ENCODE measurements at places on chromosomes 1 and 21.

- DNase-seq, result no peak
These were observed 234.5 kb upstream of the HOOK1 start for GRCh38 chr1:59580257-59580656.

- no peak for DNase-seq
These were observed 95.2 kb downstream of the KIF14 start for GRCh38 chr1:200525090-200525987.

- no peak for DNase-seq
These were observed 101.7 kb downstream of the TRABD2B start for GRCh38 chr1:47895279-47896125.

DNA sequence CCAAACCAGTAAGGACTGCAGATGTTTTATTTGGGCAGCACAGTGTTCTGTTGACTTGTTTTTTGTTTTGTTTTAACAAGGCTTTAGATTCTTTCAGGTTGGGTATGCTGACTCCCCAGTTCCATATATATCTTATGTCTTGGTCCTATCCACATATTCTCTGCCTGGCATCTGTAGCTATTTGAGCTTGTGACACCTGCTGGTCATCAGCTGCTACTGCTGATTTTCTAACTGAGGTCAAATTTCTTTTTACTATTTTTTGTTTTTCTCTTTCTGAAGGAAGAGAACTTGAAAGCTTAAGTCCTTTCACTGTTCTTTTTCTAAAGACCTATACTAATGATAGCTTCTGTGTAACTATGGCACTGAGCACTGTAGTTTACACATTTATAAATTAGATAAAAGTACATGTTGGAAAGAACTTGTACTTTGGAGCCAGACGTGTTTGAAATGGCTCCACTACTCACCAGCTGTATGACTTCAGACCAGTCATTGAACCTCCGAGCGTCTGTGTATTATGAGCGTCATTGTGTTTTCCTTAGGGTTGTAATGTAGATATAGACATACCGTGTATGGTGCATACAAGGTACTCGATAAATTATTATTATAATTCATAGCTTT is 109.4 kb downstream of the NRDC start:
- DNase-seq, result peak; percentile 6

- DNase-seq, result no peak
These were observed 437.2 kb upstream of the PRMT6 start for GRCh38 chr1:106619080-106619826.

- DNase-seq, result no peak
These were observed 180.2 kb downstream of the PTPRU start for GRCh38 chr1:29416267-29417146.

GRCh38 chr1:56820755-56821461 is 1.7 kb upstream of the FYB2 start:
- DNase-seq, result peak; percentile 36

DNA sequence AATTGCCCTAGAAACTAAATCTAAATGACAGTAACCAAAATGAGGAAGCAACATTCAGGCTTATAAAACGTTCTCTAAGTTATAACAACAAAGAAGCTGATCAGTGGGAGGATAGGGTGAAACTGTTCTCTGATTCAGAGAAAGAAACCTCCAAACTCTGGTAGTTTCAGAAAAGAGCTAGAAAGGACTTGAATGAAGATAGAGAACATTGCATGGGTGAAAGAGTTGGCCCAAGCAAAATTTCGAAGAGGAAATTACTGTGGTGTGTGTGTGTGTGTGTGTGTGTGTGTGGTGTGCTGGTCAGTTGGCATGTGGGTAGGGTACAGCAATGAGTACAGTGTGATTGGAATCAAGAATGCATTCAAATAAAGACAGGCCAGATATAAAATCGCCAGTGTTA is 16.5 kb upstream of the SPAG17 start:
- no peak for DNase-seq

GRCh38 chr1:3910049-3910731 is 10.1 kb upstream of the C1orf174 start:
- no peak for DNase-seq

DNA sequence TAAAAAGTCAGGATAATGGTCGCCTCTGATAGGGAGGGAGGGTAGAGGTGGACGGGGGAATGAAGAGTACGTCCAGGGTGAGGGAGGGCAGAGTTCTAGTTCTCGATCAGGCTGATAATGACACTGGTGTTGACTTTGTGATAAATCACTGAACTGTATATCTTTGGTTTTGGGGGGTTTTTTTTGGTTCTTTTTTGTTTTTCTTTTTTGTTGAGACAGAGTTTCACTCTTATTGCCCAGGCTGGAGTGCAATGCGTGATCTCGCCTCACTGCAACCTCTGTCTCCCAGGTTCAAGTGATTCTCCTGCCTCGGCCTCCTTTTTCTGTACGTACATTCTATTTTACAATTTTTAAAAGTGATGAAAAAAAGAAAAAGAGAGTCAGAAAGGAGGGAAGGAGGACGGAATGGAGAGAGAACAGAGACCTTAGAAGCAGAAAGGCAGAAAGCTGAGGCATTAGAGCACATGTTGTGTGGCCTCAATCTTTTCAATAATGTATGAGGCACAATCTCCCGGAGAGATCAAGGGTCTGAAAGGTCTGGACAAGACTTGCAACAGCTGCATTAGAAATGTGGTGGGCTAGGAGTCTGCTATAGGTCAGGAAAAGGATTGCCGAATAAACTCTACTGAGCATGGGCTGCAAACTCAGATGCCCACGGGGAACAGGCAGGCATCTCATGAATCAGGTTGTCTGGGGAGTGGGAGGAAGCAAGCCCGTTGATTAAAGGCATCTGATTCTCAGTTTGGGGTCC is 174.8 kb downstream of the TOMM20 start:
- DNase-seq, result no peak

- no peak for DNase-seq
These were observed 291.6 kb downstream of the PTBP2 start for GRCh38 chr1:97013136-97013535.

- no peak for DNase-seq
These were observed 431 bp downstream of the EEIG2 start for GRCh38 chr1:108560189-108560873.

- no peak for DNase-seq
These were observed 82.5 kb upstream of the ZNF648 start for GRCh38 chr1:182143825-182144645.

DNA sequence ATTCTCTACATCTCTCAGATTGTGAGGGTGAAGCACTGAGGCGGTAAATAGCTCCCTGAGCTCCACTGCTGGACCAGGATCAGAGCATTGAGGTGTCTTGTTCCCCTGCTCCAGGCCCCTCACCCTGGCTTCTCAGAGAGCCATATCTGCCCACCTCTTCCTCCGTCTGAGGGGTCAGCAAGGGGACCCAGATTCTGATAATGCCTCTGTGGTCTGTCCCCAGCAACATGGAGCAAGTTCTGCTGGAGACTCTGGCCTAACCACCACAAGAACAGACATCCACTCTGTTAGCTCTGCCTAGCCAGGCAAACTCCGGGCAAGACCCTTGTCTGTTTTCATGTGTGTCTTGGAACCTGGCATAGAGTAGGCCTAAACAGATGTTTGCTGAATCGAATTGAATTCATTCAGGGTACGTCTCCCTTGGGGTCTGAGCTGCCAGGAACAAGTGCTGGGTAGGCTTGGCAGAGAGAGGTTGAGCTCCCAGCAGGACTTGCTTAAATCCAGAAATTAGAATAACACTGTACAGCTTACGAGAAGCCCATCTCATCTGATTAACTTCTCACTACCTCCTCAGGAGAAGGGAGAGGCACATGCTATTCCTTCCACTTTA is 2.3 kb downstream of the TRAF5 start:
- no peak for DNase-seq

GRCh38 chr1:43438953-43439581 is 14.7 kb downstream of the HYI start:
- no peak for DNase-seq

- DNase-seq, result peak; percentile 92
These were observed at the start of gene PIGC for GRCh38 chr1:172443666-172444453. Gene PIGC (minus strand): TSS chr1:172444069. CDS start chr1:172442622, 1,447 bp downstream.

DNA sequence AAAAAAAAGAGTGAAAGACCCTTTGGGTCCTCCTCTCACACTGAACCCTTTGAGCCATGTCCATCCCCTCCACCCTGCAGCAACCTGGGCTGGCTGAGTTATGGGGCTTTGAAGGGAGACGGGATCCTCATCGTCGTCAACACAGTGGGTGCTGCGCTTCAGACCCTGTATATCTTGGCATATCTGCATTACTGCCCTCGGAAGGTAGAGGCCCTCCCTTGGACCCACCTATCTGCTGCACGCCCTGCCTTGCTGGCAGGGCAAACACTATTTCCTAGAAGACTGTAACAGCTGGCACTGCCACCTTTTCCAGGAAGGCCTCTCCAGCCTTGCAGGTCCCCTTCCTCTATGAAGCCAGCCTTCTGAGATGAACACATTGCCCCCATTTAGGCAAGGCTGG is 1.1 kb downstream of the SLC50A1 start:
- no peak for DNase-seq

DNA sequence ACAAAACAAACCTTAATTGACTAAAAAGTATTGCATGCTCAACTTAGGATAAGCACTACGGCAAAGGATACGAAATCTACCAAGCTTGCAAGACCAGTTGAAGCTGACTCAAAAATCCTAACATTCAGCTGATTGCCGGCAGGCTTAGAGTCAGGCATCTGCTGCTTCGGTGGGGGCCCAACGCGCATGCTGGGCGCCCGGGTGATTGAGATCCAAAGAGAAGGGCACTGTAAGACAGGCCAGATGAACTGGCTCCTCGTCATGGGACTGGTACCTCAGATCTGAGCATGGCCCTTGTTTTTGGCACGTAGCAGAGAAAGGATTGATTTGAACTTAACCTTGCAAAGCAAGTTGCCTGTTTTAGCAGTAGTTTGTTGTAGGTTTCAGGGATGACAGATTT is 86.6 kb downstream of the PRDM2 start:
- DNase-seq, result no peak

DNA sequence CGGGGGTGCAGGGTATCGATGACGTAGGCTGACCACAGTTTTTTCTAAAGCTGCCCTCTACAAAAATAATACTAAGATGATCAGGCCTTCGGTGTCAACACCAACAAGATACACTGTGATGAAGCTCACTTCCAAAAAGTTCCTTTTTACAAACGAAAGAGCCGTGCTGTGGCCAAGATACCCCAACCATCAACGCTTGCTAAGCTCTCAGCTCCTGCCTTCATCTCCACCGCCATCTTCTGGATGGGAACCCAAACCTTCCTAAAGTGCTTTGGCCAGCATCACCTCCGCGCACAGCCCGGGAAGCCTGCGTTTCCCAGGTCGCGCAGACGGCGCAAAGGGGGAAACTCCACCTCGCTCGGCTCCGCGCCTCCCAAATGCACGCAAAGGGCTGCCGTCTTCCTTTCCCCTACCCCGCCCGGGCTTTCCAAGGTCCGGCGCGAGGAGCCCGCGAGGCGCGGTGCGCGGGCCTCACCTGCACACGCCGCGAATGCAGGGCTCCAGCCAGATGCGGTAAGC is 541 bp downstream of the USP48 start:
- peak; percentile 37 for DNase-seq

DNA sequence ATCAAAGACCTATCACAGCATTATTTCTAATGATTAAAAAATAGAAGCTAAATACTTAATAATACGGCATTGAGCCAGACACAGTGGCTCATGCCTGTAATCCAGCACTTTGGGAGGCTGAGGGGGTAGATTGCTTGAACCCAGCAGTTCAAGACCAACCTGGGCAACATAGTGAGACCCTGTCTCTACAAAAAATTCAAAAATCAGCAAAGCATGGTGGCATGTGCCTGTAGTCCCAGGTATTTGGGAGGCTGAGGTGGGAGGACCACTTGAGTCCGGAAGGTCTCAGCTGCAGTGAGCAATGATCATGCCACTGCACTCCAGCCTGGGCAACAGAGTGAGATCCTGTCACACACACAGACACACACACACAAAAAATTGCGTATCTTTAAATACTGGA is 10.7 kb downstream of the TAF13 start:
- no peak for DNase-seq

- no peak for DNase-seq
These were observed 58.8 kb downstream of the TOMM20 start for GRCh38 chr1:235069577-235070563.

GRCh38 chr1:15974855-15975254 is 1.0 kb downstream of the ZBTB17 start:
- DNase-seq, result peak; percentile 16

DNA sequence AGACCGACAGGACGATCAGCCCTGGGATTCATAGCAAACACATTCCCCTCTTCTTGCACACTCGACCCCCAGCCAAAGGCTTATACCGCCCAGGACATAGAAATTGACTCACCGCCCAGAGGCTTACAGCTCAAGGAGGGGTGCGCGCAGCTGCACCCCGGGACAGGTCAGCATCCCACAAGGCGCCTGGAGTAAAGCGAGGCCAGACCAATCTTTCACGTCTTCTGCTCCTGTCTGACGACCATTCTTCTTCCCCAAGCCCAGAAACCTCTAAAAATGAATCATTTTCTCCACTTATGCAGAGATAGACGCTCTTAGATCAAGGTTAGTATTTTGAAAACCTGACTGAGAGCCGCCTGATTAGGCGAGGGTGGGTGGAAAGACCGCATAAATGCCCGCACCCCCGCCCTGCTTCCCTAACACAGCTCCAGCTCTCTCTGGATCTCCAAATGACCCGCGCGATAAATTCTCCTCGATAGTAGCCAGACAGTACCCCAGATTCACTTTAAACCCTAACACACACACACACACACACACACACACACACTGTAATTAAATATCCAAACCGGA is 1.9 kb upstream of the LHX8 start:
- no peak for DNase-seq

DNA sequence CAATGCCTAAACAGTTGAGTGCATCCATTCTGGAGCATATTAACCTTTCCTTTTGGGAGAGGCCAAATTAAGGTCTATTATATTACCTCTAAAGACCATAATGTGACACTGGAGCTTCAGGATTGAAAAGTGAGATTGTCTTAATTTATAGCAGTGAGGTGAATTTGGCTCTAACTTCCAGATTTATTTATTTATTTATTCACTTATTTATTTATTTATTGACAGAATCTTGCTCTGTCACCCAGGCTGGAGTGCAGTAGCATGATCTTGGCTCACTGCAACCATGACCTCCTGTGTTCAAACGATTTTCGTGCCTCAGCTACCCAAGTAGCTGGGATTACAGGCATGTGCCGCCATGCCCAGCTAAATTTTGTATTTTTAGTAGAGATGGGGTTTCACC is 19.1 kb downstream of the ZCCHC17 start:
- DNase-seq, result no peak

GRCh38 chr21:44857127-44857892 is 16.2 kb downstream of the PTTG1IP start:
- DNase-seq, result no peak

Data from activated CD4-positive, alpha-beta T cell treated with anti-CD3 and anti-CD28 coated beads for 4 hours (primary cell).